Kidney epithelial cell (primary cell): ENCODE measurements at places on chromosomes 12 and 14.
A peak's percentile ranks its signal among the peaks of the same experiment; 100 is the strongest.

GRCh38 chr14:20846560-20846959 lies 43.9 kb upstream of the RNASE1 start:
- DNase-seq, result no peak

GRCh38 chr14:99514552-99515300 lies 33.5 kb downstream of the CCNK start:
- no peak for DNase-seq

DNA sequence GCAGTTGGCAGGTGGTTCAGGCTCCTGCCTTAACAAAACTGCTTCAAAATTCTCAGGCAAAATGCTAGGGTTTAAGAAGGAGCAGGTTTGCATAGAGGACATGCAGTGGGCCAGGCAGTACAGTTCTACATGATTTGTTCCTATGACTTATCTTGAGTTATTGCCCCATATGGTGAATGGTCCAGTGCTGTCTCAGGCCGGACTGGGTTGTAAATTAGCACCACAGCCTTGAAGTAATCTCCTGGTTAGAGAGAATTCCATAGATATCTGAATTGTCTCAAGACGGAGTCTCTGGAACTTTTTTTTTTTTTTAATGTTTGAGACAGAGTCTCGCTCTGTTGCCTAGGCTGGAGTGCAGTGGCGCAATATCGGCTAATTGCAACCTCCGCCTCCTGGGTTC lies 11.8 kb upstream of the PRPF39 start:
- DNase-seq, result no peak

GRCh38 chr14:80356413-80356812 lies 145.1 kb upstream of the DIO2 start:
- DNase-seq, result no peak

GRCh38 chr12:122348505-122348904 lies 74.0 kb downstream of the CLIP1 start:
- DNase-seq, result no peak

DNA sequence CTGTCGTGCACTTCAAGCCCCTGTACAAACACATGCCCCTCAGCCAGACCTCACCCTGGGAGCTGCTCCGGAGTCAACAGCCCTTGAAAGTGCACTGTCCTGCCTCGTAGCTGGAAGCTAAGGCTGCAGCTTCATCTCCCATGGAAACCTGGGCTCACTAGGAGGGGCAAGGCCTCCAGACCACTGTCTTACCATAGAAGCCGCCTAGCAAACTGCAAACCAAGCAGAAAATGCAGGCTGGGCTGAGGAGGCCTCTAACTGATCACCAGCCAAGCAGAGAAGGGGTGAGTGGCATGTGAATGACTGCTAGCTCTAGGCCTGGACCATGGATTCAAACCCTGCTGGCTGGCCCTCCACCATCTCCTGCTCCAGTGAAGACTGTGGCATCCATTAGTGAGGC lies 340.2 kb downstream of the CACNA1C start:
- DNase-seq, result no peak

DNA sequence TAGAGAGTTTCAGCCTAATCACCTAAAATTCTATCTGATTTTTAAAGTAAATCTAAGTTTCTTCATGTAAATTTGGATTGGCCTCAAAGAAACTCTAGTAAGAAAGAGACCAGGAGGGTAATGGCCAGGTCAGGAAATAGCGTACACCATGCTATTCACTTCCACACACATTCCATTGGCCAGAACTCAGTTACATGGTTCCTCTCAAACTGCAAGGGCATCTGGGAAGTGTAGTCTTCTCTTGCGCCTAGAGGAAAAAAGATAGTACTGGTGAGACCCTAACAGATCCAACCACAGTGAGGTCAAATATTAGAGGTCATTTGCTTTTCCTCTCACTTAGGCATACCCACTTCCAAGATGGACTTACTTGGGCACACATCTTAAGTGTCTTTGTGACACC lies 39.1 kb downstream of the MBIP start:
- DNase-seq, result no peak

DNA sequence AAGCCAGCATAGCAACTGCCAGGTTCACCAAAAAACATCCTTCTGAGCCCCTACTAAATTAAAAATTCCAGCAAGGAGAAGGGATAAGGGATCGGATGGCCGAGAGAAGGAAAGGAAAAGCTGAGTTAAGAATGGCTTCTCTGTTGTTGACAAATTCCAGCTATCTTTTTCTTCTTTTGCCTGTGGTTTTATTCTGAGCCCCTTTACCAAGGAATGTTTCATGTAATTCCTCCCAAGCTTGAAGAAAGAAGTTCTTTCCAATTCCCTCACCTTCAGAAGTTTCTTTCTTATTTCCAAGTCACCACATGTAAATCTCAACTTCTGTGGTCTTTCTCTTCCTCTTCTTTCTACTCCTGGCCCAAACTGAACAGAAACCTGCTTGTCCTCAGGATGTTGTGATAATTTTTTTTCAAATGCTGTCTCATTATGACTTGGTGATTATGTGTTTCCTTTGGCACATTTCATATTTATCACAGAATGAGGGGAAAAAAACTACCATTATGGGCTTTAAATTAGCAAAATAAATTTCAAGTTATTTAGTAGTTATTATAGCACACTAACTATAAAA lies 40.0 kb downstream of the FGD6 start:
- no peak for DNase-seq

GRCh38 chr12:121576851-121577391 lies 3.9 kb downstream of the KDM2B start:
- peak; percentile 68 for DNase-seq

- DNase-seq, result no peak
Measured at GRCh38 chr12:64025174-64025958, 180.9 kb downstream of the SRGAP1 start.

DNA sequence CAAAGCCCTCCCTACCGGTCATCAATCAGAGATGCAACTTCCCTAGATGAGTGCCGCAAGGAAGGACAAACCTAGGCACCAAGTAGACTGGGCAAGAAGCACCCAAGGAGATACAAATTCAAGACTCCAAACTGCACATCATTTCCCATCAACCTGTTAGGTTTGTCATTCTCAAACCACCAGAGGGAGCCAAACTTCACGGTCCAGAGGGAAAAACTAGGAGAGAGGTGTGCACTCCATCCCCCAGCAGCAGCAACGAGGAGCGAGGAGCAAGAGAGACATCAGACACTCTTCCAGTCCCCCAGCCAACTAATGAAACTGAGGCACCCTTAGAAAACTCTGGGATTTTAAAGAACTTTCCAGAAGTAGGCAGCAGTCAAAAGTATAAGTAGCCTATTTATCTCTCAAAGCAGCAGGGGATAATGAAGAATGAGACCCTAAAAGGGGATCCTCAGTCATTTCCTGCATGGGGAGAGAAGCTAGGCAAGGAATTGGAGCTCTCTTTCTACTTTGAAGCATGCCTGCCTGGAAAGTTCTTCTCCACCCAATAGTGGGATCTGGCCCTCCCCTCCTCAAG lies 37.0 kb upstream of the NT5DC3 start:
- no peak for DNase-seq

GRCh38 chr12:578748-579419 lies 84.4 kb downstream of the NINJ2 start:
- no peak for DNase-seq

- DNase-seq, result no peak
Measured at GRCh38 chr12:94078138-94078723, 70.1 kb upstream of the PLXNC1 start.

- no peak for DNase-seq
Measured at GRCh38 chr14:55505846-55506245, 65.4 kb upstream of the TBPL2 start.

GRCh38 chr14:36439766-36440165 lies 80.3 kb downstream of the NKX2-1 start:
- no peak for DNase-seq

GRCh38 chr14:24317141-24317928 lies 6.0 kb downstream of the LTB4R start:
- no peak for DNase-seq

- no peak for DNase-seq
Measured at GRCh38 chr12:9649532-9649940, 20.0 kb upstream of the CLEC2D start.

GRCh38 chr14:38646391-38646790 lies 390.5 kb upstream of the CLEC14A start:
- no peak for DNase-seq

DNA sequence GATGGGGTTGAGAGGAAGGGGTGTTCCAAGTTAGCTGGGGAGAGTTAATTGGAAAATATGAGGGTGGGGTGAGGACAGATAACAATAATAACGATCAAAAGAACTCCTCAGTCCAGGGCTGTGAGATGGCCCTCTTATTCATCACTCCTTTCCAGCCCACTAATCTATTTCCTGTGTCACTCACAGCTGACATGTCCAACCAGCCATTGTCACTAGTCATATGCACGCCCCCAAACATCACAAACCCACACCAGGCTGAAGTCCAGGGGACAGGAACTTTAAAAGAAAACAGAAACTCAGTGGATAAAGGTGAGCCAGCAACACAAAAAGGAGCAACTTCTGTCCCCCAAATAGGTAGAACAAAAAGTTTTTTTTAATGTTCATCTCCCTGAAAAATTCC lies 911 bp downstream of the CALCOCO1 start:
- no peak for DNase-seq

DNA sequence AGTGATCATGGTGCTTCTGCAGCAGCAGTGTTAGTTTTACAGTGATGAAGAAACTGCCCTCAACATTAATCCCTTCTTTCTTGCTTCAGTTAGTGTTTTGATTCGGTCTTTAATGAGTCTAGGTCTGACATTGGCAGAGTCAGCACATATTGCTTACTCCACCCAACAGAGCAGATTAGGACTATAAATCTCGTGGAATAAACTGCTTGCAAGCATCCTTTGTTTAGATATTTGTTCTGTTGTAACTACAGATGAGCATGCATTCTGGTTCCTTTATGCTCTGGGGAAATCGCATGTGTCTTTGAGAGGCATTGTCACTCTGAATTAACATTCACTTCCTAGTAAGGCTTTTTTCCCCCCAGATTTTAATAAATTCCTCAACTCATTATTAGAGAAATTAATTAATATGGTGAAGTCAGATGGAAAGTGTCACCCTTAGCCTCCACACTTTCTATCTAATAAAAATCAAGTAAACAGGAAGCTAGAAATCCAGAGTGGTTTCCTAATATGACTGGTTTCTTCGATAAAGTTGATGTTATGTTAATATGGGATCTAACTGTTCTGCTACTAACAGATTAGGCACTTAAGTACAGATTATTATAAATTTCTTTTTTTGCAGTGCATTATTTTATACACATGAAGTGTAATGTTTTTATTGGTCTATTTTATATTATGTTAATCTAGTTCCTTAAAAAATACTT lies 86.2 kb upstream of the SSTR1 start:
- DNase-seq, result no peak

DNA sequence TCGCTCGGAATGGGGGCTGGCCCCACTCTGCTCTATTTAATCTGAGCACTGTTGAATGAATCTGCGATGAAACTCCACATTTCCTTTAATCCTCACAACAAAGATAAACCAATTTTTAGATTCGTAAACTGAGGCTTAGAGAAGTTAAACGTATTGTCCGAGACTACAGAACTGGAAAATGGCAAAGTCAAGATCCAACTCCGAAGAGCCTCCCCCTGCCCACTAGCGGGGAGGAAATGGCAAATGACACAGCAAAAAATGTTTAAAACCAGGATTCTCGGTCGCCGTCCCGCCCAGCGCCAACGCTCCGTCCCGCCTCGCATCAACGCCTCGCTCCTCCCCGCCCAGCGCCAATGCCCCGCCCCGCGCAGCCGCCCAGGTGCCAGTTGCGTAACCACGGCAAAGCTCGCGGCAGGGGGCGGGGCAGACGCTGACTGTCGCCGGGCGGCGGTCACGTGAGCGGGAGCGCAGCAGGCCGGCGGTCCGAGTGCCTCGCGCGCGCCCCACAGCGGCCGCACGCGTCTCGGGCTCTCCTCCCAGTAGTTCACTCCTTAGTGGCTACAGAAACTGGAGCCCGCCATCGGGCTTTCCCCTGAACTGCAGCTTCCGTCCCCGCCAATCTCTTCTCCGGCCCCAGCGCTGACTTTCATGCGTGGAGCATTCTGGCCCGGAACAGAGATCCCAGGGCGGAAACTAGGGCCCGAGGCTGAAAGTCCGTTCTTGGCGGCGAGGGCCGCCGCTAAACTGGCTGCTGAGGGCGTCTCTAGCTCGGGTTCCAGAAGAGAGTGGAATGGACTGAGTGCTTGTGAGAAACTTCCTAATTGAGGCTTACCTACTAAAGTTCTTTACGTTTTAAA lies 13.6 kb upstream of the LRRC23 start:
- no peak for DNase-seq

- peak; percentile 51 for DNase-seq
Measured at GRCh38 chr12:779745-780734, 27.7 kb downstream of the WNK1 start.

GRCh38 chr14:55794655-55795595 lies 214.9 kb downstream of the KTN1 start:
- DNase-seq, result peak; percentile 37

DNA sequence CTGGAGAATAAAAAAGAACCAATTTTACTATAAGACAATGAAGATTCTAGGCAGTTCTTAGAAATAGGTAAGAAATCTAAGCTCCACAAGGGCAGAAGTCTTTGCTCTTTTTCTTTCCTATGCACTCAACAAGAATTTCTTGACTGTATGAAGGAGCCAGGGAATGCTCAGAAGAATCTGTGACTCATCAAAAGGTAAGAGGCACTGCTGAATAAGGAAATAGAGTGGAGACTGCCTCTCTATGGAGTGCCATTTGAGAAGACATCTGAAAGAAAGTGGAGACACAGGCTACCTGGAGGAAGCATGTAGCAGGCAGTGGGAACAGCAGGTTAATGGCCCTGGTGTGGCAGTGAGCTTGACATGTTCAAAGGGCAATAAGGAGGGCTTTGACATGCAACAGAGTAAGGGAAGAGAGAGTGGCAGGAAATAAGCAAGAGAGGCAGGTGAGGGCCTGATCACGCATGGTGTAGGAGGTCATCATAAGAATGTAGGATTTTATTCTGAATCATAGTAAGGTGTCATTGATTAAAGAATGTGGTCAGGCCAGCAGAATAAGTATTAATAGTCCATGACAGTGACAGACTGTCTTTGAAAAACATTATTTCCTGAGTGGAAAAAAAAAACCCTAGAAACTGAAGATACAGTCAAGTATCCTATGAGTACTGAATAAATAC lies 446.7 kb upstream of the GARIN6 start:
- no peak for DNase-seq

- no peak for DNase-seq
Measured at GRCh38 chr14:59895721-59896120, 24.2 kb upstream of the LRRC9 start.

GRCh38 chr14:61409782-61410181 lies 88.4 kb downstream of the PRKCH start:
- DNase-seq, result no peak
